Iris pigment epithelial cell (primary cell): ENCODE measurements at places on chromosomes 1 and 21.
A peak's percentile ranks its signal among the peaks of the same experiment; 100 is the strongest.

DNA sequence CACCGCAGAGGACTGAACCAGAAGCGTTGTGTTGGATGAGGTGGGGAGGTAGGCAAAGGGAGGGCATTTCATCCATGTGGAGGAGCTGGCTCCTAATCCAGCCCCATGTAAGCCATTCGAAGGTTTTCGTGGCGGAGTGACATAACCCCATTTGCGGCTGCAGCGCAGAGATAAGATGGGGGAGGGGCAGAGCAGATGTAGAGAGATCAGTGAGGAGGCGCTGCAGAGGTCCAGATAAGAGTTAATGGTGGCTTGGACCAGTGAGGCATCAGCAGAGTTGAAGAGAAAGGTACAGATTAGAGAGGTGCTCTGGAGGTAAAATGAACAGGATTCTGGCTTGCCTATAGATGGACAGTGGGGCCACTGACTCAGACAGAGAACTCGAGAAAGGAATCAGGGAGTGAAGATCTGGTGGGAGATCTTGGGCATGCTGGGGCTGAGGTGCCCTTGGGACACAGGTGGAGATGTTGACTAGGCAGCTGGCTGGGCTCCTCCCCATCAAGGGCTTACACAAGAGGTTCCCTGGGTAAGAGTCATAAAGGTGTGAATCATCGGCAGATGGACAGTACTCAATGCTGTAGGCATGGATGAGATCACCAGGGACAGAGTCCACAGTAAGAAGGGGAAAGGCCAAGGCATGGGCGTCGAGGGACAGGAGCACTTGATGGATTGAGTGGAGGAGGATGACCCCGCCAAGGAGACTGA is 7.8 kb upstream of the PTPRF start:
- peak; percentile 87 for DNase-seq

GRCh38 chr1:179369751-179370341 is 4.1 kb downstream of the AXDND1 start:
- DNase-seq = peak; percentile 69

GRCh38 chr1:178528228-178528952 is 15.5 kb downstream of the TEX35 start:
- DNase-seq = no peak

DNA sequence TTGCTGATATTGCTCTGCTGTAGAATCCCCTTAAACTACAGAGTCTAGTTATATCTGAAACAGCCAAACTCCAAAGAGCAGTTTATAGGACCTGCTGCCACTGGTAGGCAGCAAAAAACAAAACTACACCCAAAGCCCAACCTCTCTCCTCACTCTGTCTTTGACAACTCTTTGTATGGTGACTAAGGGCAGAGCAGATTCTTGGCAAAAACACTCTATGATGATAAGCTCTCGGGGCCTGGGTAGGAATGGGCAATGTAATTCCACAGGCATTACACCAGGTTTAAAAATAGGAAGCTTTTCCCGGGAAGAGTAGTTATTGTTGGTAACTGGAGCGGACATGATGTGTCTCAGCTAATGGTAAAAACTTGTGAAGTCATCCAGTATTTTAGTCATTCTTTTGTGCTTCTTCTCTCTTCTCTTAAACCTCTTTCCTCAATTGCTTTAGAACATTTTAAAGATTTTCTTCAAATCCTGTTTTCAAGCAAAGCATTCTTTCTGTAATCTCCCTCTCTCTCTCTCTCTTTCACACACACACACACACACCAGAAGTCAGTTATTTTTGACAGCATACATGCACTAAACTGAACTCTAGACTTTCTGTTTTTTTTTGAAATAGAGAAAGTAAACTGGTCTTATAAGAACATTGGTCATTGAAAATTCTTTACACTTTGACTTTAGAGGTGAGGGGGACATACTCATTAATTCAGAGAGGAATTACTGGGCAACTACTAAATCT is 193.5 kb downstream of the PAPPA2 start:
- DNase-seq = peak; percentile 55

DNA sequence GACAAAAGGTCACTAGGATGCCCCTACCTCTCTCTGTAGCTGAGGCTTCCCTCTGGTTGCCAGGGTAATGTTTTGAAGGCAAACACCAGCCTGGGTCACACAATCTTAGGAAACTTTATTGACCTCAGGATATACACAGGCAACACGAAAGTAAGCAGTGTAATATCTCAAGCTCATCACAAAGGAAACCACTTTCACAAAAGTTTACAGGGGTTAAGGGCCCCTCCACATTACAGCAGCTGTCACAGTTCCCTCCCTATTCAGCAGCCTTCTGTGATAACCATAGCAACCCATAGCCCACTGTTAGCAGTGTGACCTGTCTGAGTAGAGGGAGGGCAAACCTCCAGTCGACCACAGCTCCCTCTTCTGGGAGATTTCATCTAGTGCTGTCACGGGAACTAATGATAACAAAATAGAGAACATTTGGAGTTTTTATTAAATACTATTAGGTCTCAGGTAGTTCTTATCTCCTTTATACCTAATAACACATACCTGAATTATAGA is 149.8 kb downstream of the PTPRC start:
- DNase-seq = peak; percentile 52

DNA sequence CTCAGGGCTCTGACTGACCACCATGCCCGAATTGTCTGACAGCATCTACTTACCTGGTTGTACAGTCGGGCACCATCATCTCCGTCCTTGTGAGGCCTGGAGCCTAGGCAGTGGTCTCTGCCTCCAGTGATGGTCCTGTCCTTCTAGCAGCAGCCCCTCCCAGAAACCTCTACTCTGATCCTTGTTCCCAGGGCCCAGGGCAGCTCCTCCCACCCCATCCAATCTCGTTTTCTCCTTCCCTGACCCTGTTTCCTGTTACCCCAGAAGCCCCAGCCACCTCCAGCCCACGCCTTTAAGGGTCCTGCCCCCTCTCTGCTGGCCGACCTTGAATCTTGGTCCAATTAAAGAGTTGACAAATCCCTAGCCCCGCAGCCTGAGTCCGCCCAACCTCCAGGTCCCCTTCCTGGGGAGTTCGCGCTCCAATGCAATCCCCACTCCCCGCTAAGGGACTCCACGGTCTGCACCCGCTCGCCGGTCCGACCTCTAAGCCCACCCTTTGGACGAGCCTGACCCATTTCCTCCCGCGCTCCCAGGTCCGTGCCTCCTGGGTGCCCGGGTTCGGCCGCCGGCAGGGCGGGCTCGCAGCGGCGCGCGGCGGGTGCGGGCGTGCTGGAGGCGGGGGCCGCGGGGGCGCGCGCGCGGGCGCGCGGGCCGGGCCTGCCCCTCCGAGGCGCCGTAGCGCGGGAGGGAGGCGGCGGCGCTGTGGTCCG is at the start of gene B4GALT2:
Gene B4GALT2 (plus strand): TSS at position 660 of the 710 bp plus-strand sequence. CDS start 1,951 bp downstream, outside the sequence.
- DNase-seq = peak; percentile 26

DNA sequence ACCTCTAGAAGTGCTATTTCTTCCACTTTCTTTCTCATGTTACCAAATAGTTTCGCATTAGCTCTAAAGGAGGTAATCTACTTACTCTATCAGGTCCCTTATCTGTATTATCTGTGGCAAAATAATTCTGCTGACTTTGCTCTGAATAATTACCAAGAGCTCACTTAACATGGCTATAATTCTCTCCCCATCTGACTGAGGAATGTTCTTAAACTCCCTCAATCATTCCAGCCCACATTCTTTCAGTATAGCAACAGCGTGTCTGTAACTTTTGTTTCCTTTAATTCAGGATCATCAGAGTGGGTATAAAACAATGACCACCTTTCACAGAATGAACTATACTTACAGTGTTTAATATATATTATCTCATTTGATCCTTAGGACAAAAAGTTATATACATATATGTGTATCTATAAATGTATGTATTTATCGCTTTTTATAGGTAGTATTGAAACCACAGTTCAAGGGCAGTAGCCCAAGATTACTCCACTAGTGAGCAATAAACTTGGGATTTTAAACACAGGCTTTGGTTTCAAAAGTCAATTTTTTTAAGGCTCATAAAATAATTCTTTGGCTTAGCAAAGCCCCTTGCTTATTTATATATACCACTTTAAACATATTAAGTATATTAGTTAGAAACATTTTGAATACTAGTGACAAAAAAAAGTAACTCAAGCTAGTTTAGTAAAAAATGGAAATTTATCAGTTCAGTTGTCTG is 36.1 kb upstream of the ST6GALNAC3 start:
- peak; percentile 57 for DNase-seq

GRCh38 chr1:90318431-90318830 is 323.5 kb downstream of the ZNF326 start:
- DNase-seq = no peak

- DNase-seq = peak; percentile 54
Observed at GRCh38 chr21:45001134-45002095, 61.6 kb downstream of the SLX9 start.

DNA sequence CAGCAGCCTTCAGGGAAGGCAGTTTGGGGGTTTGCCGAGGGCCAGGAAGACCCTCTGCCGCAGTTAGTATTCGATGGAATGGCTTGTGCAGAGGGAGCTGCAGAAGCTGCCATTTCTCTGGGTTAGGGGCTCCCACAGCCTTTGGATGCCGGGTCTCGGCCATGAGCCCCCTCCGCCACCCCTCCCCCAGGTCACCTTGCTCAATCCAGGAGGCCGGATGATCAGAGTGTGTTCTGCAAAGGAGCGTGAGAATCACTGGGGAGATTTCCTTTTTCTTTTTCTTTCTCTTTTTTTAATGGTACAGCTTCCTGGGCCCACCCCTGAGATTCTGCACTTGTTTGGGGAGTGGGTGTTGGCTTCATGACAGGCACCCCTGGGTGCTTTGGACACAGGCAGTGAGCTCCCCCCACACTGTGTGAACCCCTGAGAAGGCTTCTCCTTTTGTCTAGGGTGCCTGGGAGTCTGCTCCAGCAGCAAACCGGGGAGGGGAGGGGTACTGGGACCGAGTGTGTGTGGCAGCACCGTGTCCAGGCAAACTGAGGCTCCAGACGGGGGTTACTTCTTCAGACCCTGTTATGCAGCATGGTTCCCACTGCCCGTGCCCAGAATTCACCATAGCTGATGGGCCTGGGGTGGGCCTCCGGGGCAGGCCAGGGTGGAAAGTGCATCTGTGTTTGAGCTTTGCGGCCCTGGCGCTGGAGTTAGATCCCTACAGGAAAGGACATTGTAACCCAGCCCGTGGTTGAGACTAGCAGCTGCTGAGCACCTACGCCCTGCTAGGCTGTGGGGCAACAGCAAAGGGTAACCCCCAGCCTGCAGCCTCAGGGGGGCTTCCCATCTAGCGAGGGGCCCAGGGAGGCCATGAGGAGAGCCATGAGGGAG is 18.5 kb downstream of the TNFRSF1B start:
- DNase-seq = no peak

GRCh38 chr1:41842993-41843755 is 75.5 kb downstream of the HIVEP3 start:
- DNase-seq = peak; percentile 66

DNA sequence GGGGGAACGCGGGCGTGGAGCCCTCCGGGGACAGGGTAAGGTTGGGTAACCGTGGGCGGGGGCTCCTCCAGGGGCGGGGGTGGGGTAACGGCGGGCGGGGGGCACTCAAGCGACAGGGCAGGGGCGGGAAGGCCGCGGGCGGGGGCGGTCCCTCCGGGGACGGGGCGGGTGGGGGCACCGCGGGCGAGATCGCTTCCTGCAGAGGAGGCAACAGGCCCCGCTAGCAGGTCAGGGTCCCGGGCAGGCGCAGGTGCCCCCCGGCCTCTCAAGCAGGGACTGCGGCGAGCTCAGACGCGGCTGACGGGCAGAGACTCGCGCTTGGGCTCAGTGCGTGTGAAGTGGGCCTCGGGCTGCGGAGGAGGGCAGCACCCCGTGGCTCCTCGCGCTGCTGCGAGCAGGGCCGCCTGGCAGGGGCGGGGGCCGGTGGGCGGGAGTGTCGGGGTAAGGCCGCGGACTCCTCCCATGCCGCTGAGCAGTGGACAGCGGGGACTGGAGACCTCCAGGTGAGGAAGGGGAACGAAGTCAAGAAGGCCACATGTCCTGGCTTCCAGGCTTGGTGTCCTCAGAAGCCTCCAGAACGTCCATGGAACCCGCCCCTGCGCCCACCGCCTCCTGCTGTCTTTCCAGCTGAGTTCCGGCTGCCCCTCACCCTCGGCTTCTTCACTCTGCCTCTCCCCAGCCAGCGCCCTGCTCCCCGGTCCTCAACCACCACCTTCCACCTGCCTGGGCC is 627 bp upstream of the GNB1 start:
- DNase-seq = peak; percentile 43

DNA sequence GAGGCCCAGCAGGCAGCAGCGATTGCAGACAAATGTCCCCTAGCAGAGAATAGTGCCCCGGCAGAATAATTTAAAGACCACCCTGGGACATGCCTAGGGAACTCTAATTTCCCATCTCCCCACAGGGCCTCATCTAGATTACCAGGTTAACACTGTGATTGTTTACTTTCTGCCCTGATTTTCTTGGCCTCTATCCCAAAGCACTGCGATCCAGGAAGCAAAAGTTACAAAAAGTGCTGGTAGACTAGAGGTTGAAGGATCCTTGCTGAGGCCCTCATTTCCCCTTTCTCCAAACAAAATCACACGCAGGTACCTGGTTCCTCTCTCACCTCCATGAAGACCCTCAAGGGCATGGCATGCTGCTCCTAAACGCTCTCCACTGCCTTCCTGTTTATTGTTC is 229.7 kb downstream of the C1orf94 start:
- DNase-seq = no peak

DNA sequence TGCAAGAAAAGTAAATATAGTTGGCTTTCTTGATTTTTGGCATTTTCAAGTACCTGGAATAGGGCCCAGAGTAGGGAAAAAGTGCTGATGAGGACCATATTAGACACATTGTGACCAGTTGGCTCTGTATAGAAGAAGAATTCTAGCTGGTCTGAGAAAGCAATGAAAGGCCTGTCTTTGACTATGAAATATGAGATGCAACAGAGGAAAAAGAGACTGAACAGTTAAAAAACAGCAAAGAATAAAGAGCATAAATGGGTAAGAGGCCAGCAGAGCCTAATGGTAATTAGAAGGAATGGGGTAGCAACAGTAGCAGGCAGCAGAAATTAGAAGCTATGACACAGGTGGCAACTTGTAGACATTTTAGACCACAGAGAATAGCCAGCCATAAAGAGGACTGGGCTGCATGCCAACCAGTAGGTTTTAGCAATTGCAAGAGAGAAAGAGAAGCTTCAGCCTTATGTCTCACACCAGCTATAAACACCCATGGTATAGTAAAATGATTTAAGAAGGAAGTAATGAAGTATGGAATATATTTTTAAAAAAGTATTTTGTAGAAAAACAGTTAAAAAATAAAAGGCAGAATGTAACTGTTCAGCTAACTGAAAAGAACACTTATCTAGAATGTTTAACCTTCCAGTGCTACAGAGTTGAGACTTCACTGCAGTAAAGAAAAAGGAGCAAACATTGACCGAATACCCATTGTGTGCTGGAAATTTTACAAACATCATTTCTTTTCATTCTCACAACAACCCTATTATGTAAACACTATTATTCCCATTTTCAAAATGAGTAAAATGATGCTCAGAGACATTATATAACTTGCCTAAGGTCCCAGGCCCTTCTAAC is 114.1 kb downstream of the LHX4 start:
- peak; percentile 62 for DNase-seq
